ENCODE measurements at places on chromosomes 7 and 10. TPM values are rescaled to one million over a fixed set of nuclear protein-coding genes. Genes with fewer than 3 reads are reported as not detected.

AGR2 gene
- 76.1 TPM for total RNA-seq

GRID1 gene
- total RNA-seq: not detected

RPEL1 gene
- total RNA-seq: not detected

AGBL3 gene
- total RNA-seq: 4.3 TPM

Measured in PC-9 (cell line).